SK-N-SH (cell line): ENCODE measurements at places on chromosomes 4 and X.

GRCh38 chrX:138771047-138771446 lies 59.5 kb upstream of the FGF13 start:
- no peak for DNase-seq

GRCh38 chrX:126550816-126551215 lies 1.8 kb downstream of the DCAF12L1 start:
- no peak for DNase-seq

- no peak for DNase-seq
These were observed 153.7 kb downstream of the VEGFC start for GRCh38 chr4:176638992-176639391.

- DNase-seq: no peak
These were observed 2332.1 kb downstream of the PCDH7 start for GRCh38 chr4:33052241-33052640.

DNA sequence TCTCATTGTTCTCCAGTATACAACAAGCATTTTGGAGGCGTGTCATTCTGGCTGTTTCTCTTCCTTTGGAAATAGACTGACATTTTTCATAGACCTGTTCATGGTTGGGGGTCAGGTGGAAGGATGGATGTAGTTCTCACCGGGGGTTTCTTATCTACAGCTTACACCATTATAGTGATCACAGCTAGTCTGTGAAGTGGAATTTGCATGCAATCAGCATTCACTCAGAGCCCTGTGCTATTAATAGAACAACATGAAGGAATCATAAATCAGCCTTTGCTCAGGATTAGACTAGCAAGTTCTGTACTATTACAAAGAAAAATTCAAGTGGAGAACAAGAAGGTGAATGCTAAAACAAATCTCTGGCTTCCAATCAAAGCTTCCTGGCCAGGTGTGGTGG lies 132.6 kb upstream of the PUDP start:
- DNase-seq: no peak

DNA sequence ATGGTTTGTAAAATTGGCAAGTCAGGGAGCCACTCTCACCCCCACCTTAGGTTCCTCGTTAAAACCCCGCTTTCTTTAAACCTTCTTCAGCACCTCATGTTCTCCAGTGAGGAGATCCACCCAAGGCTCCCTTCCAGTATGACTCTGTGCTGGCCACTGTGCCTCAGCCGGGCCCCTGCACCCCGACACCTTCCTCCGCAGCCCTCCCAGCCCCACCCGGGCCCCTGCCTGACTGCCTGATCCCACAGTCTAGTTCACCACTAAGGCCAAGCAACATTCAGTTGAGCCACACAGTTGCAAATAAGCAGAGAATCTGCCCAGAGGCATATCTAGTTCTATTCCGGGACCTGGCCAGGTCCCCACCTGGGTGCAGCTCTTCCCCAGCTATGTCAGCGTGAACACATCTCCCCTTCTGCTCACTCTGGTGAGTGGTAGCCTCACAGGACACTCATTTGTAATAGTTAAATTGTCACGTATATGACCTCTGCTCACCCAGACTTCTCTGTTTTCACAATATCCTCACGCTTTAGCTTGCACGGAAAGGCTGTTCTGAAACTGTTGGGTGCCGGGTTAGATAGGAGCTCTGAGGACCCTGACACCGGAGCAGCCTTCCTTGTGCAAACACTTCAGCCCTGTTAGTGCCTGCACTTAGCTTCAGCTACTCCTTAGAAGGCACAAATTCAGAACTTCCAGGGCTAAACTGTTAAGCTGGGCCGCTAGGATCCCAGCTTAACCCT lies 146.8 kb downstream of the DCTD start:
- no peak for DNase-seq
